Neuronal stem cell (in vitro differentiated cells): ENCODE measurements at places on chromosomes 16 and 17.

GRCh38 chr17:66831383-66832210 is 3.3 kb upstream of the CACNG5 start:
- H3K4me3 ChIP-seq, result no peak overlapping the region
- no peaks in the 10 kb centered on the region for H3K36me3 ChIP-seq
- H3K4me1 ChIP-seq, result peaks cover 5% of the 10 kb centered on the region
- H3K27me3 ChIP-seq, result peaks cover 4% of the 10 kb centered on the region

DNA sequence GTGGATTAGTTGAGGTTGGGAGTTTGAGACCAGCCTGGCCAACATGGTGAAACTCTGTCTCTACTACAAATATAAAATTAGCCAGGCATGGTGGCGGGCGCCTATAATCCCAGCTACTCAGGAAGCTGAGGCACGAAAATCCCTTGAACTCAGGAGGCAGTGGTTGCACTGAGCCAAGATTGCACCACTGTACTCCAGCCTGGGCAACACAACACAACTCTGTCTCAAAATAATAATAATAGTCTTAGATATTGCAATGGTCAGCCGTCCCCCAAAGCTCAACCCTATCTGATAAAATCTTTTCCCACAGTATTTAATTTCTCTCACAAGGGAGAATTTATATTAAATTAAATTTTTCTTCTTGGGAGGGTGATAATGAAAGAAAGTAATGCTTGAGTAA is 169.6 kb downstream of the XYLT1 start:
- H3K4me1 ChIP-seq, result peaks cover 29% of the 10 kb centered on the region
- no peak overlapping the region for H3K27ac ChIP-seq
- no peaks in the 10 kb centered on the region for H3K36me3 ChIP-seq
- H3K4me3 ChIP-seq, result no peak overlapping the region
- H3K27me3 ChIP-seq, result no peaks in the 10 kb centered on the region
- no peak for DNase-seq

DNA sequence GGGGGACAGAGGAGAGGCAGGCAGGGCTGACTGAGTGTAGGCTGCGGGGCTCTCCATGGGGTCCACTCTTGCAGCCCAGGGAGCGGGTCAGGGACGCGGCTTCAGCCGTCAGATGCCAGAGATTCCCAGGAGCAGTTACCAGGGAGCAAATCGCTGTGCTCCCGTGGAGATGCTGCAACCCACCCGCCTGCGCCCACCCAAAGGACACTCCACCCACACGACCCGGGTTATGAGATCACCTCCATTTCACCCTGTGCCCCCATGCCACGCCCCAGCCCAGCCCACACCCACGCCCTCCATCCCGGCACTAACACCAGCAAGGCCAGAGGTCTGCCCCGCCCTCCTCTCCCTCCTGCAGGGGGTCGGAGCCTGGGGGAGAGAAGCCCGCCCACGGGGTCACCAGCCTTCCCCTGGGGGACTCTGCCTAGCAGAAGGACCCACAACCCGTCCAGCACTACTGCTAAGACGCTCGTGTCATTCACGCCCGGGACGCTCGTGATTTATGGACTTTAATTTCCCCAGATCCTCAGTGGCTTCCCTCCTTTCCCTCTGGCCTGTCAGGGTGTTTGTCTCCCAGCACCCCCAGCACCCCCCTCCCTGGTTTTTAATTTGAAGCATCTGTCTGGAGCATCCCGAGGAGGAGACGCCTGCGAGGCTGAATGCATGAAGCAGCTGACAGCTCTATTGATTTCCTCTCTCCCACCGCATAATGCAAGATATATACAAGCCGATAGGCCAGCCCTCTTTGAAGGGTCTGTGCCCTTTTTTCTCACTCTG is 6.7 kb upstream of the RPL38 start:
- peaks cover 5% of the 10 kb centered on the region for H3K27me3 ChIP-seq
- no peak overlapping the region for H3K27ac ChIP-seq
- DNase-seq, result no peak

DNA sequence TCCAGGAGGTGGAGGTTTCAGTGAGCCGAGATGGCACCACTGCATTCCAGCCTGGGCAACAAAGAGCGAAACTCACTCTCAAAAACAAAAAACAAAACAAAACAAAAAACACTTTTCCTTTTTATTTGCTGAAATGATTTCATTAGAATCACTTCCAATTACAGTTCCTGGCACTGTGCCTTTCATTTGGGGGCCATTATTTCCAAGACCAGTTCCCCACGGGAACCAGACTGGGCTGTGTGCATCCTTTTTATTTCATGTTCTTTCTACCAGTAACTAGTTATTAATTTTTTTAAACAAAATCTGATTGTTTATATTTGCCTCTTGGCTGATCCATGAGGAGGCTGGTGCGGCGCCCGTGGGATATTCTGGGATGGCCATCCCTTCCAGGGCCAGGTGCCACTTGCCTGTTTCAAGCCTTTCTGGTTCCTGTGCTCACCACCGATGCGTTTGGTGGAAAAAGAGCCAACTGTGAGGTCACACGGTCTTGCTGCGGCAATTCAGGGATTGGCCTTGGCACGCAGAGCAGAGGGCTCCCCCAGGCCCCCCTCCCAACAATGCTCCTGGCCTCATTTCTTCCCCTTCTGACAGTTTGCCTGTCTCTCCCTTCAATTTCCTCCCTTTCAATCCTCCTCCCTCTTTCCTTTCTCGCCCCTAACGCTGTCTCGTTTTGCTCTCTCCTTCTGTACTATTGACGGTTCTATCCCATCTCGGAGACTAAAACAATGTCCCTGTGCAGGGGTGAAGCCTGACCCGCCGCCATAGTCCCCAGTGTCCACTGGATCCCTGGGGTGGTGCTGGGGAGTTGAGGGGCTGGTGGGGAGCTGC is 13.4 kb downstream of the UBALD1 start:
- H3K4me3 ChIP-seq, result no peak overlapping the region
- H3K27me3 ChIP-seq, result no peaks in the 10 kb centered on the region
- H3K36me3 ChIP-seq, result no peaks in the 10 kb centered on the region
- DNase-seq, result no peak

DNA sequence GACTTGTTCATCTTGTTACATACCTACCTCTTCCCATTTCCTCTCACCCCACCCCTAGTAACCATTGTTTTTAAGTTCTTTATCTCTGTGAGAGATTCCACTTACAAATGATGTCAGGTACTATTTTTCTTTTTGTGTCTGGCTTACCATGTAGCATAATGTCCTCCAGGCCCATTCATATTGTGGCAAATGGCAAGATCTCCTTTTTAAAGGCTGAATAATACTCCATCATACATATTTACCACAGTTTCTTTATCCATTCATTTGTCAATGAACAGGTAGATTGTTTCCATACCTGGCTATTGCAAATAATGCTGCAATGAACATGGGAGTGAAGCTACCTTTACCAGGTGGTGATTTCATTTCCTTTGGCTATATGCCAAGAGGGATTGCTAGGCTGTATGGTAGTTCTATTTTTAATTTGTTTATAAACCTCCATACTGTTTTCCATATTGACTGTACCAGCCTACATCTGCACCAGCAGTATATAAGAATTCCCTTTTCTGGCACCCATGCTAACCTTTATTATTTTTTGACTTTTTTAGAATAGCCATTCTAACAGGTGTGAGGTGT is 53.9 kb downstream of the NSRP1 start:
- H3K4me3 ChIP-seq, result no peak overlapping the region
- no peak overlapping the region for H3K27ac ChIP-seq
- DNase-seq, result no peak
- peaks cover 86% of the 10 kb centered on the region for H3K36me3 ChIP-seq

GRCh38 chr17:82882715-82883418 is 43.0 kb upstream of the ZNF750 start:
- no peaks in the 10 kb centered on the region for H3K27me3 ChIP-seq
- no peak overlapping the region for H3K4me3 ChIP-seq
- peaks cover 37% of the 10 kb centered on the region for H3K36me3 ChIP-seq
- DNase-seq, result no peak
- peaks cover 5% of the 10 kb centered on the region for H3K4me1 ChIP-seq

DNA sequence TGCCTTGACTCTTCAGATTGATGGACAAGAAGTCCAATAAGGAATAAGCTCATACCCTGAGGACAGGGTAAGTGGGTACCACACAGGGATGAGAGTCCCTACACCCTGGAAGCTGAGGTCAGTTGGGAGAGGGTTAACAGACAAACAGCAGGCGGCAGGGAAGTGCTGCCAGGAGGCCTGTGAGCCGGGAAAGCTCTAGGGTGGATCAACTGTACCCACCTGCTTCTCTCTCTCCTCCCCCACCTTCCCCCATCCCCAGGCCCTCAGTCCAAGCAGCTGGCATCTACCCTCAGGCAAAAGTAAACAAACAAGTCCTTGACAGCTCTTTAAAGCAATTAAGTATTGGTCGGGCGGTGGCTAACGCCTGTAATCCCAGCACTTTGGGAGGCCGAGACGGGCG is 20.7 kb upstream of the MYLK3 start:
- DNase-seq, result no peak
- no peak overlapping the region for H3K4me3 ChIP-seq
- no peaks in the 10 kb centered on the region for H3K27me3 ChIP-seq
- H3K27ac ChIP-seq, result no peak overlapping the region
- no peaks in the 10 kb centered on the region for H3K4me1 ChIP-seq

GRCh38 chr17:40350689-40351358 is 13.7 kb downstream of the GJD3 start:
- no peak for DNase-seq
- no peak overlapping the region for H3K4me3 ChIP-seq
- H3K4me1 ChIP-seq, result peaks cover 58% of the 10 kb centered on the region
- peaks cover 11% of the 10 kb centered on the region for H3K36me3 ChIP-seq
- H3K27me3 ChIP-seq, result no peaks in the 10 kb centered on the region
- peak overlapping the region; percentile 63 for H3K27ac ChIP-seq

GRCh38 chr17:67324330-67324729 is 42.0 kb downstream of the PSMD12 start:
- H3K27ac ChIP-seq, result no peak overlapping the region
- no peak overlapping the region for H3K4me3 ChIP-seq
- H3K36me3 ChIP-seq, result no peaks in the 10 kb centered on the region
- no peaks in the 10 kb centered on the region for H3K4me1 ChIP-seq

- no peaks in the 10 kb centered on the region for H3K27me3 ChIP-seq
- H3K4me1 ChIP-seq, result no peaks in the 10 kb centered on the region
- H3K4me3 ChIP-seq, result no peak overlapping the region
- DNase-seq, result no peak
- H3K27ac ChIP-seq, result no peak overlapping the region
Measured at GRCh38 chr16:55285586-55285985, 38.4 kb upstream of the IRX6 start.

- no peak overlapping the region for H3K27ac ChIP-seq
- H3K27me3 ChIP-seq, result no peaks in the 10 kb centered on the region
- no peak overlapping the region for H3K4me3 ChIP-seq
- DNase-seq, result no peak
- H3K4me1 ChIP-seq, result peaks cover 10% of the 10 kb centered on the region
- peaks cover 11% of the 10 kb centered on the region for H3K36me3 ChIP-seq
Measured at GRCh38 chr16:27245276-27246172, 23.0 kb downstream of the NSMCE1 start.

DNA sequence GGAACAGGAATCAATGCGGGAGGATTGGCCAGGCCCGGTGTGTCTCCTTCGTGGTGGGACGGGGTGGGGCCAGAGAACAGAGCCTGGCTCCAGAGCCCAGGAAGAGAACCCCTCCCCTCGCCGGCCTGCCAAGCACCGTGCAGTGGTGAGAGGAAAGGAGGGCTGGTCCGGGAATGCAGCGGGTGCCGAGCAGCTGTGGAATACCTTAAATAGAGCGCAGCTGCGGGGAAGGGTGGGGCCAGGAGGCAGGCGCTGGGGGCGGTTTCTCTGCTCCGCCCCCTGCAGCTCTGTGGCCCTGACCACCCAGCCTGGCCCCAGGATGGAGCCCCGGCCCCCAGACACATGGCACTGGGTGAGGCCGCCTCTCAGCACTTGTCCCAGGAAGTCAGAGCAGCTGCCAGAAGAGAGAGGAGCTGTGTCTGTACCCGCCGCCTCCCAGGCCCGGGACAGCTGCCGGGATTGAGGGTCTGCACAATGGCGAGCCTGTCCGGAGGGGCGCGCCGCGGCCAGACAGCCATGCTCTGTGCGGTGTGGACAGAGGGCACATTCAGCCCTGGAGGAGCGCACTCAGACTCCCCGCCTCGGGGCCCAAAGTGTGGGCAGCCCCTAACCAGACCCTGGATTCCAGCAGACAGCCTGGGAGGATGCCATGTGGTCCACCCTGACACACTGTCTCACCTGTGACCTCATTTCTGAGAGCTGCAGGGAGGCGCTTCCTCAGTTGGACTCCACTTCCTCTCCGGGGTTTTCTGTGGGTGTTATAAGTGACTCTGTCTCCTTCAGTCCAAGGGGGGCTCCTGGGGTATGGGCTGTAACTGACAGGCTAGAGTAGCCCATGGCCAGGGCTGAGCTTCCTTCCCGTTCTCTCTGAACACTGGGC is 268.8 kb downstream of the SEC14L1 start:
- no peak overlapping the region for H3K4me3 ChIP-seq
- H3K27me3 ChIP-seq, result no peaks in the 10 kb centered on the region
- H3K4me1 ChIP-seq, result peaks cover 24% of the 10 kb centered on the region
- peaks cover 21% of the 10 kb centered on the region for H3K36me3 ChIP-seq
- H3K27ac ChIP-seq, result peak overlapping the region; percentile 22
- DNase-seq, result no peak

- no peaks in the 10 kb centered on the region for H3K27me3 ChIP-seq
- no peak overlapping the region for H3K27ac ChIP-seq
- peaks cover 7% of the 10 kb centered on the region for H3K4me1 ChIP-seq
- no peak overlapping the region for H3K4me3 ChIP-seq
- no peak for DNase-seq
- H3K36me3 ChIP-seq, result peaks cover 3% of the 10 kb centered on the region
Measured at GRCh38 chr17:63426041-63426916, 19.8 kb downstream of the CYB561 start.

DNA sequence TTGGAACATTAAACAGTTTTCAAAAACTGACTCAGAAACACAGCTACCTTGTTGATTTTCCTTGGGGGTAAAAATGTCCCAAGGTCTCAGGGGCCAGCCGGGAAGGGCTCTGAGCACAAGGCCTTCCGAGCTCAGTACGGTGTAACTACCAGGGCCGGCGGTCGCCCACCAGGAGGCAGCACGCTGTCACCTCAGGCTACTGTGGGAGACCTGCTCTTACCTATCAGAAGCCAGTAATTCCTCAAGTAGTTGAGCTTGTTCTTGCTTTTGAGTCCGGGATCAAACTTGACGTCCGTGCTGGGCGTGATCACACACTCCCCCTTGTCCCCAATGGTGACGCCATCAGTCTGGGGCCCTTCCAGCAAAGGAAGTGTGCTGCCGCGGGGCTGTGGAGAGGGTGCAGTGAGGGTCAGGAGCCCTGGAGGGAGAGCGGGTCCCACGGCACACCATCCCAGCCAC is 43.4 kb upstream of the ICAM2 start:
- peak; percentile 36 for DNase-seq
- no peak overlapping the region for H3K4me3 ChIP-seq
- no peaks in the 10 kb centered on the region for H3K27me3 ChIP-seq
- no peak overlapping the region for H3K27ac ChIP-seq
- no peaks in the 10 kb centered on the region for H3K4me1 ChIP-seq
- H3K36me3 ChIP-seq, result peaks cover 6% of the 10 kb centered on the region

DNA sequence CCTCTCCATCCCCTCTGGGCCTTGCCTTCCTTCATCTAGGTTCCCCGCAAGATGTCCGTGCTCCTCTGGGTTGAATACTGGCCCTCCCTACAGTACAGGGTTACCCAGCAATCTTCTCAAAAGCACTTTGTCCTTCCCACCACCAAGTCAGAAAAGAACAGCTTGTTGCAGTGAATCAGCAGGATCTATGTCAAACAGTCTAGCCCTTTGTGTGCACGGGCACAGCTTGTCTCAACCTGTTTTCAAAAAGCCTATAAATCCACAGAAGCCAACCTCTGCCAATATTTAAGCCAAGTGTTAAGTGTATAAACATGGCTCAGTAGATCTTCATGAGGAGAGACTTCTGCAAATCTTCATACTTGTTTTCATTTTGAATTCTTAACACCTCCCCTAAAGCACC is 25.2 kb downstream of the C17orf67 start:
- H3K4me3 ChIP-seq, result no peak overlapping the region
- H3K4me1 ChIP-seq, result peaks cover 10% of the 10 kb centered on the region
- no peaks in the 10 kb centered on the region for H3K36me3 ChIP-seq
- DNase-seq, result no peak
